Esophagus muscularis mucosa (tissue), 4 donors: ENCODE measurements at places on chromosomes 3 and 15.

DNA sequence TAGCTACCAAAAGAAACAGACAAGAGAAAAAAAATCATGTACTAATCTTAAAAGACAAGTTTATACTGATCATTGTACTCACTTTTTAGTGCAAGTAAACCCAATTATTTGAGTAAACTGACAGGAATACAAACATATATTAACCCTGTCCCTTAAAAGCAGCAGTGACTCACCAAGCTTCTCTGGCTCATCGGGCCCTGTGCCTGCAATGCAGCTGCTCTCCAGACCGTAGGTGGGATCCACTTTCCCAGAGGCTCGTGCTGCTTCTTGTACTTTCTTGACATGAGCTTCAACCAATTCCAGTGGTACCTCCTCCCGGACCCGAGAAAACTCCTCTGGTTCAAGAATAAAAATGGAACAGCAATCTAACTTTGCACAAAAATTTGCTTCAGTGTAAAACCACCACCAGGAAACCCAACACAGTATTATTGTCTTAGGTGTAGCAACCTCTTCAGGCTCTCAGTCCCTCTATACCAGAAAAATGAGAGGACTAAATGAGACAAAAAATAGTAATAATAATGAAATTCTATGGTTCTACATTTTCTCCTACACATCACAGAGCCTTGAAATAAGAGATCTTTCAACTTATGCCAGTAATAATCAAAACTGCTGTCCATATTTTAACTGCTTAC lies 82.6 kb upstream of the CSPG5 start:
- DNase-seq = no peak

GRCh38 chr3:5058471-5058951 lies 63.6 kb upstream of the ARL8B start:
- DNase-seq = no peak

GRCh38 chr3:181687190-181687589 lies 24.5 kb upstream of the SOX2 start:
- no peak for DNase-seq

DNA sequence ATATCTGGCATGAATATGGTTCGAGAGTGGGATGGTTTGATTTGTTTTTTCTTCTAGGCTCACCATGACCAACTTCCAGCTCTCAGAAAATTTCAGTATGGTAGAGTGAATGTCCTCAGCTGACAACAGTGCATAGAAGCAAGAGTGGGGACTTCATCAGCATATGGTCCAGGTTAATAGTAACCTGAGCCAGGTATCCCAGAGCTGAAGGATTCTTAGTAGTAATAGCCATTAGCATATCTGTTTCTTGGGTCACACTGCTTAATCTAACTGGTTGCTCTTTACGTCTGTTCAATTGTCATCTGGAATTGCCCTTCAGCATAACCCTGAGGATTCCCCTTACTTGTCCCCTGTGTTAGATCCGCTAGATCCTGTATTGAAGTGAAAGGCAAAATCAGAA lies 151.8 kb downstream of the GMNC start:
- DNase-seq = no peak

DNA sequence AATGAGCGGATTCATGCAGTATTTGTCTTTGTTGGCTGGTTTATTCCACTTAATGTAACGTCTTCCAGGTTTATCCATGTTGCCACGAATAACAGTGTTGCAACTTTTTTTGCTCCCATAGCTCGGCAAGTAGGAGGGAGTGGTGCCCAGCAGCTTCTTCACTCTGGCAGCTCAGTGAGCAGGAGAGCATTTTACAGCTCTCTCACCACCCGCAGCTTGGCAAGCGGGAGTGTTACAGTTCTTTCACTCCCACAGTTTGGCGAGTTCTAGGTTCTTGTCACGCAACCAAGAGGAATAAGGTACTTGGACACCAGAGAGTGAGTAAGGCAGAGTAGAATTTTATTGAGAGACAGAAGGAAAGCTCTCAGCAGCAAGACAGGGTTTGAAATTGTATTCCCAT lies 935.2 kb downstream of the TBL1XR1 start:
- no peak for DNase-seq

DNA sequence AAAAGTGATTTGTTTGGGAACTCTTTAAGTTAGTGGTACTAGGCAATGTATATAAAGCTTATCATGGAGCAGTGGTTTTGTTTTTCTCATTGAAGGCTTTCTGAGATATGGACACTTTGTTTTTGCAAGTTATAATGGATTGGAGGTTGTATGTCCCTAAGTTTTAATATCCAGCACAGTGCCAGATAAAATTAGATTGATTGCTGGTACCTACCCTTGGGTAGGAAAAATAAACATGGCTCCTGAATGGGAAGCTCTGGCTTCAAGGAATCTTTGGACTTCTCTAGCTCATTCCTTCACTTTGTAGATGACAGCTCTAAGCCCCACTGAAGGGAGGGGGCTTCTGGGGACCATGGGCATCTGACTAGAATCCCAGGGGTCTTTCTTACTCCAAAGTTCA lies 81.8 kb upstream of the SKOR1 start:
- DNase-seq = no peak

DNA sequence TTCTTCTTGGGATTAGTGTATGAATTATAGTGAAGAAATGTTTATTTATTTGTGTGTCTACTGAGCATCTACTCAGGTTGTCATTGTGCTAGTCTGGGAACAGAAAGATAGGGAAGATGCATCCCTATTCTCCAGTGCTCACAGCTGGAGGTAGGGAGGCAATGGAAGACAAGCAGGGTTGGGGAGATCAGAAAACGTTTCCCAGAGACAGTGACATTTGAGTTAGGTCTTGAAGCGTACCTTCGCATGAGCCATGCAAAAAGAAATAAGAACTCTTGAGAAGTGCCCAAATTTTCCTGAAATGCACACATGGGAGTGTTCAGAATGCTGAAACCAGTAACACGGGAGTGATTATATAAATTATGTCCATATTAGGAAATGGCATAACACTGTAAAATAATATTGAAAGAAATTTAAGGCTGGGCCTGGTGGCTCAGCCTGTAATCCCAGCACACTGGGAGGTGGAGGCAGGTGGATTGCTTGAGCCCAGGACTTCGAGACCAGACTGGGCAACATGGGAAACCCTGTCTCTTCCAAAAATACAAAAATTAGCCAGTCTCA lies 5.3 kb upstream of the CEMIP start:
- DNase-seq = no peak

GRCh38 chr3:135652388-135652787 lies 313.1 kb upstream of the PPP2R3A start:
- peak; percentile 55 for DNase-seq

GRCh38 chr3:156685752-156686151 lies 11.4 kb downstream of the TIPARP start:
- DNase-seq = no peak

DNA sequence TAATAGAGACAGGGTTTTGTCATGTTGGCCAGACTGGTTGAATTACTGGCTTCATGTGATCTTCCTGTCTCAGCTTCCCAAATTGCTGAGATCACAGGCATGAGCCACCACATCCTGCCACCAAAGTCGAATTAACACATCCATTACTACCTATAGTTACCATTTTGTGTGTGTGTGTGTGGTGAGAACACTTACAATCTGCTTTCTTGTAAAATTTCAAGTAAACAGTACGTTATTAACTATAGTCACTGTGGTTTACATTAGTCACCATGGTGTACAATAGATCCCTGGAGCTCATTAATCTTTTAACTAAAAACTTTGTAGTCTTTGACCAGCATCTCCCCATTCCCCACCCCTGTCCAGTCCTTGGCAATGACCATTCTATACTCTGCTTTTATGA lies 270.0 kb downstream of the NAALADL2 start:
- no peak for DNase-seq

DNA sequence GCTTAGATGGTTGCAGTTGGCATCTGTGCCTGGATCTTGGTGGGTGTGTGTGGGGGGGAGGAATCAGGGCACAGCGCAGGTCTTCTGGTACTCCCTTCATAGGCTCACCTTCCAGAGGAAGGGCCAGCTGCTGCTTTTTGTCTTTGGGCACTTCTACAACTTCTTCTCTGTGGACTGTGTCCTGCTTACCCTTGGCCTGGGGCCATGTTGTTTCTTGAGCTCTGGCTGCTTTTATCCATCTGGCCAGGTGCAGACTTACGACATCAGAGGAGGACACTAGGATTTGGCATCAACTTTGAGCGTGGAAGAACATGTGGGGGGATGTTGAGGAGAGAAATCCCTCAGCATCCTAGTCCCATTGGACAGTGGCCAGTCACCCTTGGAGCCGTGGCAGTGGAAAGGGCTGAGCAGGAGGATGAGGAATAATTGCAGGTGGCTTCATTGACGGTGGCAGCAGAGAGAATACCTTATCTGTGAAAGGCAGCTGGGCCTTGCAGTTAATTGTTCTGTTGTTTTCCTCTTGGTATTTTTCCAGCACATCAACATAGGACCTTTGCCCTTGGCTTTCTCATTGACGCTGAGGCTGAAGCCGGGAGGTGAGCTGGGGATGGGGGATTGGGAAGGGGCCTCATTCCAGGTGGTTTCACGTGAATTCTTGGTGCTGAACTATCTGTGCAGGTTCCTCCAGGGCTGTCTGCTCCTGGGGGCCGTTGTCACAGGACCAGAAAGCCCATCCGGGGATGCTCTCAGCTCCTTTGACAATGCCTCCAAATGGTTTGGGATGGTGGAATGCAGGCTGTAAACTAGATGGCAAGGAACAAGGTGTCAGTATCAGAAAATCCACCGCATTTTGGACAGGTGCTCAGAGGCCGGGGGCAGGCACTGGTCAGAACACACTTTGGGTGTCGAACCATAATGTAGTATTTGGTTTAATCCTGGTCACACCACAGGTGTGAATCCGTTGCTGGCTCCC lies 9.7 kb downstream of the EPHB1 start:
- DNase-seq = peak; percentile 53

DNA sequence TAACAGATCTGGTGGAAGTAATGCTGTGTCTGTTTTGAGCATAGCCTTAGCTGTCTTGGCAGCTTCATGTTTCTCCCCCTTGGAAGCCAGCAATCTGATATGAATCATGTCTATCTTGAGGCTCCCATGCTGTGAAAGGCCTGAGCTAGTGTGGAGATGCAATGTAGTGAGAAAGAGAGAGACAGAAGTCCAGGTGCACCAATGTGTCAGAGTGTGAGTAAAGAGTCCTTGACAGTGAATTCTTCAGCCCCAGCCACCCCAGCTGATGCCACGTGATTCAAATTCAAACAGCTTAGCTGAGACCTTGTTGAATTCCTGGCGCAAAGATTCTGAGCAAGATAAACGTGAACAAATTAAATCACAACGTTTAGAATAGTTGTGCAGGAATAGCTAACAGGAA lies 704.2 kb downstream of the EDEM1 start:
- DNase-seq = no peak

- no peak for DNase-seq
Observed at GRCh38 chr3:152589644-152590043, 245.3 kb upstream of the P2RY1 start.
